Omental fat pad (tissue), 4 donors: ENCODE measurements at places on chromosomes 12 and 14. TPM values are rescaled to one million over a fixed set of nuclear protein-coding genes. Genes with fewer than 3 reads are reported as not detected.

CBLN3 gene
- 1.2 TPM for total RNA-seq

GRCh38 chr14:77128414-77128891 is 13.1 kb downstream of the ZDHHC22 start:
- DNase-seq = no peak

- DNase-seq = no peak
These were observed 56.9 kb downstream of the SCFD1 start for GRCh38 chr14:30678926-30679431.

GRCh38 chr14:100085462-100085861 is 20.2 kb downstream of the EVL start:
- no peak for DNase-seq

DICER1 gene
- total RNA-seq = 102 TPM

OXA1L gene
- total RNA-seq = 99.3 TPM

DNA sequence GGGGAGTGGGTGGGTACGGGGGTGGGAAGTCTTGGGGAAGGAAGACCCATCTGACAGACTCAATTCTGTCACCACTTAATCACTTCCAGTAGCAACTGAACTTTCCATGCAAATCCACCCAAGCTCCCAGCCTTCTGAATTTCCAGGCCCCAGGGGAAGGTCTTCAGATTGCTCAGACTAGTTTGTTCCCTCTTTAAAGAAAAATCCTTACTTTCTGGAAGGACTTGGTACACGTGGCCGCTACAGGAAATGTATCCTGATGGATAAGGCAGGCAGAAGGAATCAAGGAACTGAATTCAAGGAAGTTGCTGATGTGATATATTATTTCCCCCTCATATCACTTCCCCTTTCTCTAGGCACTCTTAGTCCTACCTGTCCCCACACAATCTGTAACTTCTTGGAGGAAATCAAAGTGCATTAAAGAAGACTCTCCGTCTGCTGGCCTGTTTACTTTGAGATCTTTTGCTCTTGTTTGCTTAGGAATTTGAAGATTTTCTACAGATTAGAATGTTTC is 6.4 kb downstream of the NFKBIA start:
- no peak for DNase-seq

DNA sequence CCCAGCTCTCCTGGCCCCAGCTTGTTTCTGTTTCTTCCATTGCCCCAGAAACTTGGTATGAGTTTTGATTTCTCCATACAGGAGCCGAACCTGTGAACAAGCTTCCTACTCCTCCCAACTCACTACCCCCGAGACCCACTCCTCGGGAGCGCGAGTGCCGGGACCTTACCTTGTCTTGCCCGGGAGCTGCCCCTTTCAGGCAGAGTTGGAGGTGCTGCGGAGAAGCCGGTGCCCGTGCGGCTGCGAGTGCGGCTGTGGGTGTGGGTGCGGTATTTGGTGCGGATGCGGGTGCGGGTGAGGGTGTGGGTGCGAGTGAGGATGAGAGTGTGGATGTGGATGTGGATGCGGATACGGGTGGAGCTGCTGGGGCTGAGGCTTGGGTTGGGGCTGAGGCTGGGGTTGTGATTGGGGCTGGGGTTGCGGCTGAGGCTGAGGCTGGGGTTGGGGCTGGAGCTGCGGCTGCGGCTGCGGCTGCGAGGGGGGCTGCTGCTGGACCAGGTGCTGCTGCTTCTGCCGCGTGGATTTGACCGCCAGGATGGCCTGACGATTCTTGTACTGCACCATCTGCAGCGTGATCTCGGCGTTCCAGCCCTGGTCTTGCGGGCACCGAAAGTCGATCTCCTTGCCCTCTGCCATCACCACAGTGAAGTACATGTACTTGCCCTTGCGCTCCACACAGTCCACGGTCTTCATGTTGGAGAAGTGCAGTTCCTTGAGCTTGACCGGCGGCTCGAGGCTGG is 1.1 kb downstream of the PHLDA1 start:
- DNase-seq = no peak

GRCh38 chr12:94704452-94705306 is 54.3 kb upstream of the TMCC3 start:
- no peak for DNase-seq

SLCO1B1 gene
- total RNA-seq = not detected

GRCh38 chr12:72098622-72099021 is 160.0 kb downstream of the TPH2 start:
- no peak for DNase-seq
